ENCODE measurements at places on chromosomes 3 and 15.

GRCh38 chr3:27145719-27146118 lies 223.5 kb downstream of the NEK10 start:
- DNase-seq: no peak

DNA sequence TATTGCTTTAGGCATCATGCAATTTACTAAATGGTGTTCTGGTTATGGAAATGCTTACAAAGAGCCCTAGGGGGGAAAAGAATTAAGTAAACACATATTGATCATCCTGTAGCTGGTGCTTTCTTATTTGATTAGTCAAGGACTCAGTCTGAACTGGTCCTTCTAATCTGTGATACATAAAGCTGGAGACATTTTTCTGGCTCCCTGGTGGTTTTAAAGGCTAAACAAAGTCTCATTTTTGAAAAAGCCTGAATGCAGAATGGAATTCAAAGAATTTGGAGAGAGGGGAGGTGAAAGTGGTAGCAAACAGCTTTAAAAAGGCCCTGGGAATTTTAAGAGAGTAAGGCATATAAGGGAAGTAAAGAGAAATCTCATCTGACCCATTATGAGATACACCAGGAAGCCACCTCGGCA lies 149.7 kb downstream of the RBMS3 start:
- DNase-seq: no peak

GRCh38 chr3:81197386-81197785 lies 564.1 kb downstream of the GBE1 start:
- DNase-seq: no peak

GRCh38 chr15:36682101-36682500 lies 102.7 kb downstream of the CDIN1 start:
- DNase-seq: no peak

- no peak for DNase-seq
Measured at GRCh38 chr15:71422530-71423259, 307.4 kb downstream of the THSD4 start.

DNA sequence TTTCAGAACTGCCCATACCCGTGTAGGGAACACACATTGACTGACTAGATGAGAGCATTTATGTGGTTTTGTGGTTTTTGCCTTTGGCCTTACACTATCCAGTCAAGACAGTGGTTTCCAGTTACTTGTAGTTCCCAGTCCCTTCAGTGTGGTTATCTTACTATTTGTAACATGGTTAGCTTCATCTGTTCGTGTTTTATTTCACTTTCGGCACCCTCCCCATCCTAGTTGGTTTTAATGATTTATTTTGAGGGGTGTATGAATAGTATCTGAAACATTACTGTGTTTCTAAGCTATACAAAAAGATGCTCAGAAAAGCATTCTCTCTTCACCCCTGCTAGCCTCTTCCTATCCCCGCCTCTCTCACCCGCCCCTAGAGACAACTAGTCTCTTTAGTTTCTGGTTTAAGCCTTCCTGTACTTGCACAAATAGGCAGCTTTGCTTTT lies 14.1 kb downstream of the LYSMD4 start:
- DNase-seq: no peak

GRCh38 chr3:31132132-31132769 lies 237.8 kb upstream of the GADL1 start:
- DNase-seq: no peak

DNA sequence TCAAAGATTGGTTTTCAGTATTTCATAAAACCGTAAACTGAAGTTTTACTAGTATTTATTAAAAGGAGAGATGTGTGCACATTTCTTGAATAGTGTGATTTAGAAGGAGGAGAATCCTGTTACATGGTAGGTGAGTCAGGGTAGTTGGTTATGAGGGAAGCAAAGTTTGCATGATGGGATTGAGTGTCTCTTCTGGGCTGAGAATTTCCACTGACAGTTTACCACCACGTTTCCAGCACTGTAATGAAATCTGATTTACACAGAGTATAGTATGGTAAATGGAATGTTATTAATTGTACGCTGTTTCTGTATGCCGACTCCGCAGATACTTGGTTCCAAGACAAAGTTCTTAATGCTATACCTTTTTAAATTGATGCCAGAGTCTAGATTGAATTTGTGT lies 1.6 kb downstream of the NECTIN3 start:
- no peak for DNase-seq

GRCh38 chr3:122612696-122613095 lies 35.2 kb downstream of the PARP15 start:
- DNase-seq: no peak

DNA sequence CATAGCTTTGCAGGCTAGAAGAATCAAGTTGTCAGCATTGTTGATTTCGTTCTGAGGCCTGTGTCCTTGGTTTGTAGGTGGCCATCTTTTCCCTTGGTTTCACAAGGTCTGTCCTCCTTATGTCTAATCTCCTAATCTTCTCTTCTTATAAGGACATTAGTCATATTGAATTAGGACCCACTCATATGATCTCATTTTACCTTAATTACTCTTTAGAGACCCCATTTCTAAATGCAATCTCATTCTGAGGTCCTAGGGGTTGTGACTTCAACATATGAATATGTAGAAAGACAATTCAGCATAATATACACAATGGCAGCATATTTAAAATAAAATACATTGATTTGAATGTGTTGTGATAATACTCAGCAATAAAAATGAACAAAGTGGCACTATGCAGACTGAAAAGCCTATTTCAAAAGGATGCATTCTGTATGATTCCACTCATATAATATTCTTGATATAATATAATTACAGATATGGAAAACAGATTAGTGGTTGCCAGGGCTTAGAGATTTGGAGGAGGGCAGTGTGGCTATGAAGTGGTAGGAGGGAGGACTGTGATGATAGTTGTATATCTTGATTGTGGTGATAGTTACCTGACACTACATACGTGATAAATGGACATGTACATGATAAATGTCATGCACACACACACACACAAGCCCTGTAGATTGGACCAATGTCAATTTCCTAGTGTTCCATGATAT lies 431.0 kb downstream of the EPHA6 start:
- no peak for DNase-seq

- DNase-seq: no peak
Measured at GRCh38 chr15:75785771-75786574, 57.3 kb upstream of the UBE2Q2 start.

DNA sequence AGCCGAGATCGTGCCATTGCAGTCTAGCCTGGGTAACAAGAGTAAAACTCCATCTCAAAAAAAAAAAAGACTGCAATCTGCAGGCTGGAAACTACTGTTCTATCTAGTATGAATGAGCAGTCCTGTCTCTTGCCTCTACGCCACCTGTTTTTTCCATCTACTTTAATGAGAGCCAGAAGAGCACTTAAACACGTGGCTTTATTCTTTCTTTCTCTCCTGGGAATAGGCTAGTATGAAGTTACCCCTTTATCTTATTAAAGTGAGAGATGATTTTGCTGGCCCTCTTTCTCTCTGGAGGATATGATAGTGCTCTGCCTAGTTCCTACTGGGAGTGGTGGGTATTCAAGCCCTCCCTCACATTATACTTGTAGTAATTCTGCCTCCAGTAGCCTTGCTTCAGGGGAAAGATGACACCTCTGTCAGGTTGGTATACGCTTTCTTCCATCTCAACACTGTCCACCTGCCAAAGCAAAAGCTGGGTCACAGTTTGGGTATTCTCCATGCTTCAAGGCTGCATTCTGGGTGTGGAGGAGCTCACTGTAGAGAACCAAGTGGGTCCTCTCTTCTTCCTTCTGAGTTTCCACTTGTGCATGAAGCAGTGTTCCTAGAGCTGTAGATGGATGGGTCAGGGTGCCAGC lies 17.8 kb downstream of the MAPKBP1 start:
- DNase-seq: no peak
